ENCODE measurements at places on chromosomes 11 and 22. TPM values are rescaled to one million over a fixed set of nuclear protein-coding genes. Genes with fewer than 3 reads are reported as not detected.

Gene ACTN3
- total RNA-seq = not detected

Gene SEPTIN5
- total RNA-seq = 0.53 TPM

Gene WBP2NL
- 1.3 TPM for total RNA-seq

Gene ANO5
- total RNA-seq = 0.08 TPM

Gene SMTNL1
- not detected for total RNA-seq

Gene C11orf42
- not detected for total RNA-seq

DNA sequence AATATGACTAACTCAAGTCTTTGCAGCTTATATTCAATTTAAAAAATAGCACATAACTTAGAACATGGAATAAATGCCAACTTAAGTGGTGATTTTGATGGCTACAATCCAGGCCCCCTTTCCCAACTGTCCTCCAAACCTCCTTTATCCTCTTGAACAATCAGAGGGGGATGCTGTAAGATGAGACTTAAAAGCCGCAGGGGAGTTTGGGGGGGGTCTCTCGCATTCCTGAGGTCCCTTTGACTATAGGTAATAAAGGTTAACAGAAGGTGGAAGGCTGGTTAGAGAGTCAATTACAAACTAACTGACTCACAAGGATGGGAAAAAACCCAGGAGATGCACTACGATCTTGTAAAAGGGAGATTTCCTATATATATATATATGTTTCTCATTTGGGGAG is 101.8 kb downstream of the KIRREL3 start:
- H3K36me3 ChIP-seq = no peaks in the 10 kb centered on the region
- no peaks in the 10 kb centered on the region for H3K27me3 ChIP-seq
- no peak overlapping the region for H3K27ac ChIP-seq
- no peaks in the 10 kb centered on the region for H3K4me1 ChIP-seq

DNA sequence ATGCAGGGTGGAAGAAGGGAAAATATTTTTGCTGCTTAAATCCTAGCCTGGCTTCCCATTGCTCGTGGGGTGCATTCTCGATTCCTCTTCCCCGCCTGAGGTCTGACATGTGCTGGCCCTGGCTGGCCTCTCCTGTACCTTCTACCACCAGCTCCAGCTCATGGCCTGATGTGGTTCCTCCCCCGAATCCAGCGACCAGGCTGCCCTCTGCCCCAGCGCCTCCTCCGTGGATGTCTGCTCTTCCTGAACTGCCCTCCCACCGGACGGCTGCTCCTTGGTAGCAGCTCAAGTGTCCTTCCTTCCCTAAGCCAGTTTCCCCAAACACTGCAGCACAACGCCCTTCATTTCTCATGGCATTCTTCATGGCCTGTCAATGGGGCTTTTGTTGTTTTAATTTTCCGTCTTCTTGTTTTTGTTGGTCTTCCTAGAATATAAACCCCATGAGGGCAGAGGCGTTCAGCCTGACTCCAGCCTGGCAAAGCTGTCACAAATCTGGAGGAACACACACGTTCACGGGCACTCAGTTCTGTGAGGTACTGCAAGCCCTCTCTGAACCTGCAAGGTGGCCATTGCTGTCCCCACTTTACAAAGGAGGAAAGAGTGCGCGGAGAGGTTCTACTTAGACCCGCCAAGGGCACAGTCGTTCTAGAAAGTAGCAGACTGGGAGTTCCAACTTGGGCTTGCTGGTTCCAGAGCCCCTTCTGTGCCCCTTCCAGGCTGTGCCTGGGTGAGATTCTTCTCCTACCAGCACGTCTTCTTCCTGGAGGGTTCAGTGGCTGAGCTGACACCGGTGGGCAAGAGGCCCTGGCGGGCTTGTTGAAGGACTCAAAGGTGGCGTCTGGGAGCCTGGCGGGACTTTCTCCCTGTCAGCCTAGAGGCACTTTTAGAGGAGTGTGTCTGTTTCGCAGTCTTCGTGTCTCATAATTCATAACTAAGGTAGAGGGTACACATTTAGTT is 953 bp upstream of the LRP5 start:
- DNase-seq = no peak
- H3K27ac ChIP-seq = peak overlapping the region; percentile 56
- H3K27me3 ChIP-seq = no peaks in the 10 kb centered on the region

DNA sequence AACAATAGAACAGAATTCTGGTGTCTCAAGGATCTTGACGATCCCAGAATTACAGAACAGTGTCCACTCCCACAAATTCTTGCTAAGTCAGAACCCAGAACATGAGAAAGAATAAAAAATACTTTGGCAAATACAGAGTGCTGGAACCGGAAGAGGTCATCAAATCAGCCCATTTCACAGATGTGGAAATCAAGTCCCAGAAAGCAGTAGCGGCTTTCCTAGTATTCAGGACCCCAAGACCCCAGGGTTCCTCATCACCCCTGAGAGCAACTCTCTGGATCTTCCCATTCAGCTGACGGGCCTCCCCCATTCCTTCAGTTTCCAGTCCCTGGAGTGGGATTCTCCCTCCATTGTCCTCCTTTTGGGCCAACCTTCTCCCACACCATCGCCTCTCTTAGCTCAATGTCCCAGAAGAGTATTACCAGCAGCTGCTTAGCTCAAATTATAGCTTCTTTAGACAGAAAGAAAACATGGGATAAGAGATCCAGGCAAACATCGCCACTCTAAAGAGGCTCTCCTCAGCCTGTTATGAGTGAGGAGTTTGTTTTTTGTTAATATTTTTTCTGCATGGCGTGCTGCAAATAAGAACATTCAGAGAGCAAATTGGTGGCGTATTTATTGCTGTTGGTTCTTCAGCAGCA is 268.3 kb downstream of the MN1 start:
- no peaks in the 10 kb centered on the region for H3K4me1 ChIP-seq
- H3K27ac ChIP-seq = no peak overlapping the region
- peaks cover 2% of the 10 kb centered on the region for H3K27me3 ChIP-seq

DNA sequence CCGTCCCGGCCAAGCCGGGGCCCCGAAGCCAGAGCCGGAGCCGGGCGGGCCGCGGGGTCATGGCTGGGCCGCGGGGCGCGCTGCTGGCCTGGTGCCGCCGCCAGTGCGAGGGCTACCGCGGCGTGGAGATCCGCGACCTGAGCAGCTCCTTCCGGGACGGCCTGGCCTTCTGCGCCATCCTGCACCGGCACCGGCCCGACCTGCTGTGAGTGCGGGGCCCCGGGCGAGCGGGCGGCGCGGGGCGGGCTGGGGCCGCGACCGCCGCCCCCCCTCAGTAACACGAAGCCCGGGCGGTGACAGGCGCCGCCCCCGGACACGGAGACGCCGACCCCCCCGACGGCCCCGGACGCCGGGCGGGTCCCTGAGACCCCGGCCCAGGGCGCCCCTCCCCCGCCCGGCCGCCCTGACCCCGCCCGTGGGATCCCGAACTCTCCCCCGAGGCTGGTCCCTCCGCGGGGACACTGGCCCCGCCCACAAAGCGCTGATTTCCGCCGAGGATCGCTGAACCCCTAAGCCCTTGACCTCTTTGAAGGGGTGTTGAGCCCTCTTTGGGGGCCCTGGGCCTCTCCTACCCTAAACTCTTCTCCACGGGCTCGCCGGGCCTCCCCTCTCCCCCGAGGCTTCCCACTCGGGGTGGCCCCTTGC is 389 bp downstream of the MICALL1 start:
- peaks cover 37% of the 10 kb centered on the region for H3K4me1 ChIP-seq
- H3K27me3 ChIP-seq = no peaks in the 10 kb centered on the region
- DNase-seq = peak; percentile 51
- H3K27ac ChIP-seq = peak overlapping the region; percentile 71

DNA sequence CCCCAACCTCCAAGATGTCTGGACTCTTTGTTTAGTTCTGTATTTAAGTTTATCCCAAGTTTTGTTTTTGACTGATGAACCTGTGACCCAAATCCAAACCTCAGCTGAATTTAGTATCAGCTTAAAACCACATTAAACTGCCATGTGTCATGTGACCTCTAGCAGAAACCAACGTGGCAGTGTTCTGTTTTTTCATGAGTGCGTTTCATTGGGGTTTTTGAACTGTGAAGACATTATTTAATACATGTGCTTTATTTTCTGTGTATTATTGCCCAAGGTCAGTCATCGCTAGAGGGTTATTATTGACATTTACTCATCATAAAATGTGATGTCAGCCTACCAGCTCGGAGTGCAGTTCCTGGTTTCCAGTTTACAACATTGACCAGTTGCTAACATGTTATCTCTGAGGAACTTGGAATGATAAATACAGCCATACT is 1.8 kb downstream of the TLCD5 start:
- DNase-seq = no peak
- H3K27me3 ChIP-seq = peaks cover 66% of the 10 kb centered on the region
- H3K4me3 ChIP-seq = no peak overlapping the region
- H3K36me3 ChIP-seq = no peaks in the 10 kb centered on the region
- no peak overlapping the region for H3K27ac ChIP-seq

GRCh38 chr11:20452585-20452984 is 65.1 kb downstream of the PRMT3 start:
- H3K27ac ChIP-seq = no peak overlapping the region
- DNase-seq = no peak
- H3K4me3 ChIP-seq = no peak overlapping the region
- peaks cover 14% of the 10 kb centered on the region for H3K4me1 ChIP-seq
- no peaks in the 10 kb centered on the region for H3K27me3 ChIP-seq

DNA sequence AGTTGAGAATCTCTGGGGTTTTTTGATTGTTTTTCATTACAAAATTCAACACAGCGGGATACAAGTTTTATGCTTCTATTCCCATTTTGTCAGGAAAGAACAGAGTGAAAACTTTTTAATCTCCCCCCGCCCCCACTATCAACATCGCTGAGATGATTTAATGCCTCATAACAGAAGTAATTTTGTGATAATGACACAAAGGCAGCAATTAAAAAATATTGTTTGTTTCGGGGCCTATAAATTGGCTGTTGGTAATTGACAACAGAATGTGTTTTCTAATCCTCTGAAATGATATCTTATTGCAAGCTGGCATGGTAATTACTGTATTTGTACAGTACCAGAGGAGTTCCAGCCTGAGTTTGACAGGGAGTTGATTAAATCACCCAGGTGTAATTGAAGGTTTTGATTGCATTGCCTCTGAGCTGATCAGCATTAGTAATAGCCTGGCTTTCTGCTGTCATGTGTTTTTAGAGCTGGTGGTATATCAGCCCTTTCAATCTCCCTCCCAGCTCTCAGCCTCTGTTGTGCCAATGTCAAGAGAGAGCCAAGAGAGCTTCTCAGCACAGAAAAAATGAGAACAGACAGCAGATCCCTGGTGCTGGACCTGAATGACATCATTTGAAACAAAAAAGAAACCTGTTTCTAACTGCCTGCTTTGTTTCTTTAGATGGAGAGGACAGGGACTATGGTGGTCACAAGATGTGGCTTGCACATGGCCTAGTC is 265.1 kb downstream of the FAM76B start:
- peaks cover 3% of the 10 kb centered on the region for H3K27me3 ChIP-seq
- H3K27ac ChIP-seq = no peak overlapping the region
- DNase-seq = no peak
- no peak overlapping the region for H3K4me3 ChIP-seq
- no peaks in the 10 kb centered on the region for H3K4me1 ChIP-seq

DNA sequence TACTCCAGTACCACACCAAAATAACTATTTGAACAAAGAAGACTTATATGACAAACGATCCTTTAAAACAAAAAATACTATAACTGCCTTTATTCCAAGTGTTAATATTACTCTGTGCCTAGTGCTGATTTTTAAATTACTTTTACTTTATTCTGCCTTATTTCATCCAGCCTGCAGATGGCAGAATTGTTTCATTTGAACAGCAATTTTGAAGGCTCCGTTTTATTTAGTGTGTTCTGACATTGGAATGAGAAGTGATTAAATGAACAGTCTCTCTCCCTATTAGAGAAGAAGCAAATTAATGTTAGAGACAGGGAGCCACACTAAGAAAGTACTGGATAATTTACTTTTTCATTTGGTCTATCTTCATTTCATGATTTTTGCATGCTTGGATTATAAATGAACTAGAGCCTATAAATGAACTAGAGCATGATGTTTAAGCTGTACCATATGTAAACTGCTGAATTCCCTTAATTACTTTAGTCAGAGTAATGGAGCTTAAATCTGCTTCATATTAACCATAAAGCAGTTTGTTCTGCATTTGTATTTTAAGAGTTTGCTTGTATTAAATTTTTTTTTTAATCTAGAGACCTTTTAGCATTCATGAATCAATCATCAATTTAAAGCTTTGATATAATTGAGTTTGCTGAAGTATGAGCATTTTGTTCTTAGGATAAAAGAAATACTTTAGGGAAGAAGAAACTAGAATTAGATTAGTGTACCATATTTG is 9.8 kb downstream of the PDHX start:
- no peaks in the 10 kb centered on the region for H3K27me3 ChIP-seq
- no peak overlapping the region for H3K27ac ChIP-seq
- no peaks in the 10 kb centered on the region for H3K36me3 ChIP-seq
- no peak overlapping the region for H3K4me3 ChIP-seq
- H3K4me1 ChIP-seq = peaks cover 10% of the 10 kb centered on the region

Data from activated CD8-positive, alpha-beta T cell treated with anti-CD3 and anti-CD28 coated beads, Interleukin-2, amount 10 ng/mL, durations not matched to agents 7 days and 5 days (primary cell).